ENCODE measurements at places on chromosomes 1 and 21.

DNA sequence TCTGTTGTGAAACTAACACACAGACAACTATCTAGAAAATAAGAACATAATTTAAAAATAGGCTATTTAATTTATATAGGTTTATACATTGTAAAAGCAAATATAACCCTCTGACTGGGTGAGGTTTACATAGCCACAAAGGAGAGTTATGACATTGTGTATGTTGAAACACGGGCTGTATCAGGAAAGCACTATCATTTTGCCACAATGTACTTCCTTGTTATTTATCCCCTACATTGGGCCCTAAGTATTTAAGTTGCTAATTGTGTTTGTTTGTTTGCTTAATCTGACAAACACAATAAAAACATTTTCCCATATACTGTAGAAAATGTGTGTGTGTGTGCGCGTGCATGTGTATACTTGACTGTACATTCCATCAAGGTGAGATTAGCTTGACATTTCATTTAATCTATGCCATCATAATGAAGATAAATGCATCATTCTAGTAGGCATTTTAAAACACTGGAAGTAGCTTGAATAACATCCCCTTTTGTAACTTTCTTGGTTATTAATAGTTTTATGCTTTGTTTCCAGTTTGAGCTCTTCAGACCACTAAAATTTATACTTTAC, 72.1 kb downstream of the RGS13 start:
- DNase-seq = no peak

GRCh38 chr1:110771245-110772022, 96.7 kb upstream of the KCNA3 start:
- DNase-seq = no peak

DNA sequence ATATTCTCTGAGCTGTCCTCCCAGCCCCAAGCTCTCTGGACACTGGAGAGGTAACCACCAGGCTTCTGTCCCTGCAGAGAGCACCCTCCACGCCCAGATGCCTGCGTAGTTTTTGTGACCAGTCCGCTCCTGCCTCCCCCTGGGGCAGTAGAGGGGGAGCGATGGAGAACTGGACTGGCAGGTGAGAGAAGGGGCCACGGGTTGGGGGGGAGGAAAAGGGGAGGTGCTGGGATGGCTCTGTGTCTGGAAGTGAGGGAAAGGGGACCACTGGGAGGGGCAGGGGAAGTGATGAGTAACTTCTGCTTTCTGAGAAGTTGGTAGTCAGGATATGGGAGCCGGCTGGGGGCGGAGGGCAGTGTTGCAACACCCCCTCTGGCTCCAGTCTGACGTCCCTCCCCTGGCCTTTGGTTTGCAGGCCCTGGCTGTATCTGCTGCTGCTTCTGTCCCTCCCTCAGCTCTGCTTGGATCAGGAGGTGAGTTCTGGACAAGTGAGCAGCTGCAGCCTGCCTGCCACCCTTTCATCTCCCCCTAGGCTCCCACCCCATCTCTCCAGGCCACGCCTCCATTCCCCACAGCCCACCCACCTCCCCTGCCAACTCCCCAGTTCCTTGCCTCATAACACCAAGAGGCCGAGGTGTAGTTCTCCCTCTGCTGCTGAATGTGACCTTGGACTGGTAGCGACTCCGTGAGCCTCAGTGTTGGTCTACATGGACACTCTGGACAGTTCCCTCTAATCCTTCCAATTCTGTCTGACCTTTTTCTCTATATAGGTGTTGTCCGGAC, 3.1 kb downstream of the ADAMTSL4 start:
- DNase-seq = no peak

DNA sequence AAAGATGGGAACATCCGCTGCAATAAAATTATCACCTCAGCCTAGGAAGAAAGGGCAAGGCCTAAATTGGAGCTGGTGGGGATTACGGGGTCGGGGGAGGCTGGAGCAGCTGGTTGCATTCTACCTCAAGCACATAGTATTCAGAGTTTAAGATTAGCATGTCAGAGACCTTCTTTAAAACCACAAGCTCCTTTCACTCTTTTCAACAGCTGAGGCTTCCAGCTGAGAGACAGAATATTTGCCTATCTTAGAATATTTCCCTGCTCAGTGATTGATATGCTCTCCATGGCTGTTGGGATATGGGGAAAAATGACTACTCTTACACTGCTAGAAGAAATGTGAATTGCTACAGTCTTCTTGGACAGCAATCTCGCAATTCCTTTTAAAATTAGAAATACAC, 248.6 kb downstream of the TBX15 start:
- DNase-seq = no peak

DNA sequence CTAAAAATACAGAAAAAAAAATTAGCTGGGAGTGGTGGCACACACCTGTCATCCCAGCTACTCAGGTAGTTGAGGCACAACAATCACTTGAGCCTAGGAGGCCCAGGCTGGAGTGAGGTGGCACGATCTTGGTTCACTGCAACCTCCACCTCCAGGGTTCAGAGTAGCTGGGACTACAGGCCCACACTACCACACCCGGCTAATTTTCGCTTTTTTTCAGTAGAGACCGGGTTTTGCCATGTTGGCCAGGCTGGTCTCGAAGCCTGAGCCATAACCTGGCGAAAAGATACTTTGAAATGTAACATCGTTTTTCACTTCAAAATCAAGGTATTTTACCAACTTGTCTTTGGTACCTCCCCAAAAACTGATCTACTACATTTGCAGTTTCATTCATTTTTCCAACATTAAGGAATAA, 6.1 kb downstream of the GAS5 start:
- DNase-seq = no peak

DNA sequence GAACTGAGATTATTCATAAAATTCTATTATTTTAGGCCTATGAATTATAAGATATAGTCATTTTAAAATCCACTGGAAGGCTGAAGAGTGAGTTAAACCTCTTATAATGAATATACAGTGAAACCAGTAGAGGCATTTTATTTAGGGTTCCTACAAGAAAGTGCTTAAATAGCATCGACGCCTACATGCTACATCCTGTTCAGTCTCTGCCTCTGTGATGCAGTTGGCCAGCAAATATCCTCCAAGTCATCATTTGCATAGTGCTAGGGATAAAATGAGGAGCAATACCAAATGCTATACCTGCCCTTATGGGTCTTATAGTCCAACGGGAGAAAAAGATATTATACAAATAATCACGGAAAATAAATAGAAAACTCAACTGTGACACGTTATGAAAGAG, 59.6 kb downstream of the EDEM3 start:
- no peak for DNase-seq

GRCh38 chr1:170162459-170163246, 16.9 kb downstream of the NTMT2 start:
- no peak for DNase-seq

- no peak for DNase-seq
Observed at GRCh38 chr1:211908453-211908852, 77.9 kb upstream of the LPGAT1 start.

DNA sequence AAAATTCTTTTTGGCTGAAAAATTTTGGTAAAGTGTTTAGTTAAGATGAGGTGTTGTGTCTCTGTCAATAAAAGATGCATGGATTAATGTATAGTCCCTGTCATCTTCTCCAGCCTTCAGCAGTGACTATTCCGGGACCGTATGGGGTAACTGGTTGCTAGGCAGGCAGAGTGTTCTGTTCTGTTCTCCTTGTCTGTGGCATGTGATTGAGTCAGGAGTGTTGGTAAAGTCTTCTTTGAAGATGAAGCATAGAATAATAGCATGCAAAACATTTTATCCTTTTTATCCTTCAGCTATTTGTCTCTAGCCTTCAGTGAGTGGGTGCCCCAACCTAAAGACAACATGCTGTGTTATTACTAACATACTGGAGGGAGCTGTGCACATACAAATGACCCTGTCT, 74.6 kb downstream of the RGL1 start:
- no peak for DNase-seq

- no peak for DNase-seq
Observed at GRCh38 chr1:47951026-47951425, 46.2 kb downstream of the TRABD2B start.

DNA sequence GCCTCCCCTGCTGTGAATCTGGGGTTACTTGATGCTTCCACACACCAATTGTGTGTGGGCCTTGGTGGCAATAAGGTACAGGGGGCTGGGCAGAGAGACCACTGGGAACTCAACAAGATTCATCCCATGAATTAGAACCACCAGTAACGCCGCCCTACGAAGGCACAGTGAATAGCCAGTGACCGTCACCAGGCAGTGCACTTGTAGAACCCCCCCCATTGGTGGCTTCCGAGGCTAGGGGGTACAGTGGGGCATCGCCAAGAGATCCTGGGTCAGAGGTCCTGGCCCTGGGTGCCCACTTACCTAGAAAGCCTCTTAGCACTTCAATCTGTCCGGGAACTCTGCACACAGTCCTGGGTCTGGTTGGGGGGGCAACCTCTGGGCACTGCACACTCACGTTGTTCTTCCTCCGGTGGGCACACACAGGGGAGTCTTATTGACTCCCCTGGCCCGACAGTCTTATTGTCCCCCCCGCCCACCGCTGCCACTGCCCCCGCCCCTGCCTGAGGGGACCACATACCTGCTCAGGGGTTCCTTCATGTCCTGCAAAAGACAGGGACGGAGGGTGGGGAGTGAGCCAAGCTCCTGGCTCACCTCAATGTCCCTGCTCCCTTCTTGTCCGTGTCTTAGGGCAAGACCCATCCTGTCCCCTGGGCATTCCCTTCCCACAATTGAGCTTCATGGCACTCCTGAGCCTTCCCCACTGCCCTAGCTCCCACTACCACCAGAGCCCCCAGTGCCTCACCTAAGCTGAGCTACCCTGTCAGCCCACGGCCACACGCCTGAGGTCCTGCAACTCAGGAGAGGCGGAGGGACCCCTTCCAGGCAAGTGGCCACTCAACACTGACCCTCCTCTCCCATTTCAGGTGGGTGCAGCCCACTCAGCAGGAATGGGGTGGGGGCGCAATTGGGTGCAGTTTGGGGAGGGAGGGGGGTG, 2.5 kb upstream of the TRIM11 start:
- no peak for DNase-seq

- DNase-seq = no peak
Observed at GRCh38 chr1:199821029-199821779, 206.3 kb upstream of the NR5A2 start.

DNA sequence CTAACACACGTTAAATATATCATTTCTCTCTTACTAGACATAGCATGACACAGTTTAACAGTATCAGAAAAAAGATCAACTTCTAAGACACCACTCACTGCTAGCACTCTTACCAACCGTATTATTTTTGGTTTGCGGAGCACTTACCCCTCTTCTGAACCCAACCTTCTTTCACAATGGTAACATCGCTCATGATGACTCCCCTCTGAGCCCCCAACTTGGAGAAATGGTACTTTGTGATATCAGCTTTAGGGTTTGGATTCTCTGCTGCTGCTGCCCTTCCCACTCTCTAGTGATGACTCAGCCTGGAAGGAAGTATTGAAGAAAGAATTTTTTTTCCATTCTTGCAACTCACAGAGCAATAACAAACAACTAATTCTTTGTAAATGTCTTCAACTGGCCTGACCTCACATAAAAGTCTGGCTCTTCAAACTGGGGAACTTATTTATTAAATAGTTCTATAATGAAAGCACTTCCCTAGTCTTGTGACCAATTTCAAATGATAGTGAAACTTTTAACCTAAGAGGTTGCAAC, 7.0 kb downstream of the AKT3 start:
- DNase-seq = no peak

GRCh38 chr1:200035956-200036618, 8.6 kb downstream of the NR5A2 start:
- no peak for DNase-seq

GRCh38 chr1:19689856-19690255, 25.2 kb downstream of the HTR6 start:
- no peak for DNase-seq

DNA sequence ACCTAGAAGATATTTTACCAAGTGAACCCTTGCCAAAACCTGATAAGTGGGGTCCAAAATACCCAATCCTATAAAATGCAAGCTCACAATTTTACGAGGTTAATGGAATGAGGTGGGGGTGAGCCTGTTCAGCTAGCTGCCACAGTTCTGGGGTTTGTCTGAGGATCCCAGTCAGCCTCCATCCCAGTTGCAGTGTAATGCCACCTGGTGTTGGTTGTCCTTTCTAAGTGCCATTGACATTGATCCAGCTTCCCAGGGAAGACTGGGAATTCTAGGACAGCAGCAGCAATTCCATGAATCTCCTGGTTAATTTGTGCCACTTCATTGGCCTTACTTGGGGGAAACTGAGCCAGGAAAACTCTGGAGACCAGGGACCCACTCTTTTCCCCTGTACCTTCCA, 298.3 kb downstream of the RWDD3 start:
- DNase-seq = no peak

GRCh38 chr1:201325678-201326060, 42.4 kb downstream of the PKP1 start:
- no peak for DNase-seq

GRCh38 chr1:106768077-106768476, 288.4 kb upstream of the PRMT6 start:
- no peak for DNase-seq

- no peak for DNase-seq
Observed at GRCh38 chr1:161047436-161048420, 2.0 kb upstream of the USF1 start.

DNA sequence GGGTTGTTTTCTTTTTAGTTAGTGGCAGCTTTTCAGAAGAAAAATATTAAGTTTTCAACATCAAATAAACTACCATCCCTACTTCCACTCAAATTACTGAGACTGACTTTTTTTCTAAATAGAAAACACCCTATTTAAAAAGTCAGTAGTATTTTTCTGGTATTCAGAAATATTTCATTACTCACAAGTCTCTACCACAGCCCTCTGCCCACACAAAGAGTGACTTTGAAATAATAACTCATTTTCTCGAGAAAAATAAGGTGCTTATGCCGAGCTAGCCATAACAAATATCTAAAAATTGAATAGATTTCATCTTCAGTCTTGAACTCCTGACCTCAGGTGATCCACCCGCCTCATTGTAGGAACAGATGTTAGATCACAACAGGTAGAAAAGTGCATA, 41.8 kb upstream of the USP25 start:
- DNase-seq = no peak

DNA sequence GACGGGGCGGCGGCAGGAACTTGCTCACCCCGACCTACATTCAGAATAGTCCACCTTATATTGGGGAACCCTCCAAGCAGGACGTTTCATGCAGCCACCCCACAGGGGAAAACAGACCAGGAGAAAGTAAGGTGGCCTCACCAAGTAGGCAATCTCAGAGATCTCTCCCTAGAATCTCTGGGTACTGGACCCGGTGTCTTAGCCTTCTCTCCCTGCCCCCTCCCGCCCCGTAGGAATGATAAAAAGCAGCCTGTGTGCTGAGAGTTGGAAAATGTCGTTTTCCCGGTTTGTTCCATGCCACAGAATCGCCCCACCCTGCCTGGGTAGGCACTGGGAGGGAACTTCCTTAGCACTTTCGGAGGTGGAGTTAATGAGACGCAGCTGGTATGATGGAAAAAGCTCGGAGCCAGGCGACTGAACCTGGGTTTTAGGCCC, 789 bp upstream of the PTPN14 start:
- DNase-seq = no peak

DNA sequence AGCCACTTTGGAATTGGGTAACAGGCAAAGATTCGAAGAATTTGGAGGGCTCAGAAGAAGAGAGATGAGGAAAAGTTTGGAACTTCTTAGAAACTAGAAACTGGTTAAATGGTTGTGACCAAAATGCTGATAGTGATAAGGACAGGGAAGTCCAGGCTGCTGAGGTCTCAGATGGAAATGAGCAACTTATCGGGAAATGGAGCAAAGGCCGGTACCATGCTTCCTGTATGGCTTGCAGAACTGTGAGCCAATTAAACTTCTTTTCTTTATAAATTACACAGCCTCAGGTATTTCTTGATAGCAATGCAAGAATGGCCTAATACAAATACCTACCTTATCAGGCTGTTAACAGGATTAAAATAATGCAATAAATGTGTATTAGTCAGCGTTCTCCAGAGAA, 9.4 kb upstream of the TLR5 start:
- DNase-seq = no peak

Measured in NCI-H524 treated with DMSO at 0.1 percent for 48 hours (cell line).